ENCODE measurements at places on chromosomes 1 and 21. TPM values are rescaled to one million over a fixed set of nuclear protein-coding genes. Genes with fewer than 3 reads are reported as not detected.
A peak's percentile ranks its signal among the peaks of the same experiment; 100 is the strongest.

DNA sequence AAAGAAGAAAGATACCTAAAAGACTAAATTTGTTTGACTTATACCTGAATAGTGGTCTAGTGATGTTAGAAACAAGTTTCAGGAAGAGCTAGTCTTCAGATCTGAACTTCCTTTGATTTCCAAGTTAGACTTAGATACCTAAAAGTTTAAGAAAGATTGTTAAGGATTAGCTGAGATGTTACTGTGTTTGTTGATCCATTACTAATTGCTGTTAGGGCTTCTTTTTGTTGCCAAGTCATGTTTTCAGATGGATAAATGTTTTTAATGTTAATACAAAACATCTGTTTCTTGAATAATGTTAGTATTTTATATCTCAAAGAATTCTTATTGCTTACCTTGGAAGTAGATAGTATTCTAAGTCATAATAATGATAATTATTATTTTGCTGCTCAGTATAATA is 11.6 kb downstream of the GNAI3 start:
- H3K36me3 ChIP-seq, result peaks cover 1% of the 10 kb centered on the region
- DNase-seq, result no peak
- H3K4me3 ChIP-seq, result no peak overlapping the region
- no peak overlapping the region for H3K27ac ChIP-seq
- no peaks in the 10 kb centered on the region for H3K27me3 ChIP-seq

Gene SMPDL3B
- not detected for total RNA-seq

Gene SELE
- not detected for total RNA-seq

- no peak for DNase-seq
- no peaks in the 10 kb centered on the region for H3K4me1 ChIP-seq
- H3K27ac ChIP-seq, result no peak overlapping the region
- H3K4me3 ChIP-seq, result no peak overlapping the region
Measured at GRCh38 chr1:227913764-227914721, 33.7 kb downstream of the WNT9A start.

DNA sequence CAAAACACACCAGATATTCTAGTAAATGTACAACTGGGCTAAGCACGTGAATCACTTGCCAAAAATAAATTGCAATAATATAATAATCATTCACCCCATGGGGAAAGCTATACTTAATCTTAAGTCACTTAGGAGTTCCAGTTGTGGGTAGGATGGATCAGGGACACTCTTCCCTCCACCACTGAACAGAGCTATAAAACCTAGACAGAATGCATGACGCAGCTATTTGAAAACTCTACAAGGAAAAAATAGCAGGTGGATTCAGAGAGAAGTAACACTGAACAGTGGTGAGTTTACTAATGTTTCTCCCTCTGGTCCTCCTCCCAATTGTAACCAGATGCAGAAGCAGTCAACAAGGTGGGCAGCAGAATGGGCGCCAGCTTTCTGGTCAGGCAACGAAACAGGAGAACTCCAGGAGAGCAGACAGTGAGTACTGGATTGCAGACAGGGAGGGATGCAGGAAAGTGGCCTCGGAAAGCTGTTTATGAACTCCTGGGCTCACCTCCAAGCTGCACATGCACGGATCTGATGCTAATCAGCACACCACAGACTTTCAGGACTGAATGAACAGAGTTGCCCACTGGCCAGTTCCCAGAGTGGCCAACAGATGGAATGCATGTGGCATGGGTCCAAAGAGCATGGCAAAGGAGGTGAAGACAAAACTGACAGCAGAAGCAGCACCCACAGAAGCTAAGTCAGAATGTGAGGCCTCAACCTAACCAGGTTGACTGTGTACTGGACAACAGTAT is 41.4 kb downstream of the TARBP1 start:
- H3K27ac ChIP-seq, result no peak overlapping the region
- H3K36me3 ChIP-seq, result peaks cover under 1% of the 10 kb centered on the region
- H3K4me1 ChIP-seq, result no peaks in the 10 kb centered on the region
- no peak overlapping the region for H3K4me3 ChIP-seq
- H3K27me3 ChIP-seq, result no peaks in the 10 kb centered on the region

DNA sequence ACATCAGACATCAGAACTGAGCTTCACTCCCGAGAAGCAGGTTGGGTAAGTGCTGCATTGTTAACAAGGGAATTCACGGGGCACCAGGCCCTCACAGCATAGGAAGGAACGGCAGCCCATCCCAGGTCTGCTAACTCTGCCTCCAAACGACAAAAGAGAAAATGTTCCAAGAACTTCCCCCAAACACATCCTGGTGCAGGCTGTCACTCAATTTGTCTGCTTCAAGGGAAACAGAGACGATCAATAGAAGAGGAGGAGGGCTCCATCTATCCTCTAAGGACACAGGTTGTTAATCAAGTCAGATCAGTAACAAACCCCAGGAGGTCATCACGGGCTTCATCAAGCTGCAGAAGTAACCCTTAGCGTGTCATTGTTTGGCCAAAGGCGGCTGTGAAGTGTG is 3.5 kb upstream of the TSPEAR start:
- no peaks in the 10 kb centered on the region for H3K36me3 ChIP-seq
- no peak for DNase-seq
- H3K27me3 ChIP-seq, result peaks cover 61% of the 10 kb centered on the region
- H3K4me1 ChIP-seq, result no peaks in the 10 kb centered on the region
- H3K27ac ChIP-seq, result no peak overlapping the region

Gene RPE65
- under 0.01 TPM for total RNA-seq

- DNase-seq, result no peak
- peaks cover 2% of the 10 kb centered on the region for H3K27me3 ChIP-seq
- H3K36me3 ChIP-seq, result no peaks in the 10 kb centered on the region
- no peak overlapping the region for H3K27ac ChIP-seq
- no peaks in the 10 kb centered on the region for H3K4me1 ChIP-seq
Measured at GRCh38 chr1:230314142-230314470, 112.0 kb downstream of the PGBD5 start.

- no peaks in the 10 kb centered on the region for H3K36me3 ChIP-seq
- no peak overlapping the region for H3K27ac ChIP-seq
- no peaks in the 10 kb centered on the region for H3K4me1 ChIP-seq
- H3K4me3 ChIP-seq, result no peak overlapping the region
- DNase-seq, result no peak
Measured at GRCh38 chr21:30882866-30883597, 1.7 kb upstream of the KRTAP11-1 start.

Gene FAM72D
- 0.72 TPM for total RNA-seq

GRCh38 chr1:87398641-87399040 is 70.0 kb downstream of the LMO4 start:
- H3K4me1 ChIP-seq, result no peaks in the 10 kb centered on the region
- no peak overlapping the region for H3K27ac ChIP-seq
- DNase-seq, result peak; percentile 77
- no peaks in the 10 kb centered on the region for H3K27me3 ChIP-seq
- no peaks in the 10 kb centered on the region for H3K36me3 ChIP-seq

Gene SUSD4
- total RNA-seq, result 2.7 TPM

Gene SPATA6
- 2.2 TPM for total RNA-seq

DNA sequence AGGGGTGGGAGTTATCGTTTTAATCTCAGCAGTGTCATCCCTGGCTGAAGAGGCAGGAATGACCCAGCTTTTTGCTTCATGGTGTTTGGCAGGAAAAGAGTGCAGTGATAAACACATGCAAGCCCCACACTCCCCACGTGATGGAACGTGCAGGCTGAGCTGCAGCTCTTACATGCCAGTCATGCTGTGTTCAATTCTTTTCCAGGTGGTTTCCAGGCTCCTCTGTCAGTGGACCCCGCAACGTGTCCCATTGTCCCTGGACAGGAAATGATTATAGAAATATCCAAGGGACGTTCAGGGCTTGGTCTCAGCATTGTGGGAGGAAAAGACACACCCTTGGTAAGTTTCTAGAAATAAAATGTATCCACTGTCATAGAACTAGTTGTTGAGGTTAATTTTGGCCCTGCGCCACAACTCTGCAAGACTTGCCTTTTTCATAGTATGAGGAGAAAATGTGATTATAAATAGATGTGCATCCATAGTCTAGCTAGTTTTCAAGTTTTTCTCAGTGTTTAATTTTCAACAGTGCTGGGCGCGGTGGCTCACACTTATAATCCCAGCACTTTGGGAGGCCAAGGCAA is 110.2 kb upstream of the L1TD1 start:
- no peaks in the 10 kb centered on the region for H3K4me1 ChIP-seq
- H3K36me3 ChIP-seq, result no peaks in the 10 kb centered on the region
- H3K4me3 ChIP-seq, result no peak overlapping the region
- H3K27me3 ChIP-seq, result no peaks in the 10 kb centered on the region
- no peak for DNase-seq

DNA sequence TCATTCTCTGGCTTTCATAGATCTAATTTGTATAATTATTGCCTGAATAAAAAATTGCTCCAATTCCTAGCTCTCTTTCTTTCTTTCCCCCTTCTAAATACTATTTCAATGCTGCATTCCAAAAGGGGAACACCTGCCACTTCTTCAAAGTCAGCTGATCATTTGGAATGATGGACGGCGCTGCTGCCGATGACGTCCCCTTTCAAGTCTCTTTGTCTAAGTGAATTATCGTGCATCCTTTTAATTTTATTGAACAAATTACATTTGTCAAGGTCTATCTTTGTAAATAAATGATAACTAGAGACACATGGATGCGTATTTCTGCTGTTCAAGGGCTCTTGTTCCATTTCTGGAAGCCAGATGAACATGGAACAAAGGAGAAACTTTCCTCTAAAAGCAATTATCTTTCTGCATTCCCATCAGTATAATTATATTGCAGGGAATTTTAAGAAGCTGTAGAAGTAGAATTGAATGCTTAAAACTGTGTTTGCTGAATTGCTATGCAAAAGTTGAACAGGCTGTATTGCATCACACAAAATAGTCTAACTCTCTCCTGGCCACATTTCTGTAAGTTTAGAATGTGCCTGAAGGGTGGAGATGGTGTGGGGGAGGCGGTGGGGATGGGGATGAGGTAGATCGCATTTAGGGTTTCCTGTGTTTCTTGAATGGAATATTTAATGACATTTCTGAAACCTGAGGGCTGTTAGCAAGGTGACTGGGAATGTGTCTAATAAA is 191.9 kb upstream of the LMO4 start:
- no peaks in the 10 kb centered on the region for H3K36me3 ChIP-seq
- no peak for DNase-seq
- peaks cover 2% of the 10 kb centered on the region for H3K4me1 ChIP-seq
- peaks cover 2% of the 10 kb centered on the region for H3K27me3 ChIP-seq

DNA sequence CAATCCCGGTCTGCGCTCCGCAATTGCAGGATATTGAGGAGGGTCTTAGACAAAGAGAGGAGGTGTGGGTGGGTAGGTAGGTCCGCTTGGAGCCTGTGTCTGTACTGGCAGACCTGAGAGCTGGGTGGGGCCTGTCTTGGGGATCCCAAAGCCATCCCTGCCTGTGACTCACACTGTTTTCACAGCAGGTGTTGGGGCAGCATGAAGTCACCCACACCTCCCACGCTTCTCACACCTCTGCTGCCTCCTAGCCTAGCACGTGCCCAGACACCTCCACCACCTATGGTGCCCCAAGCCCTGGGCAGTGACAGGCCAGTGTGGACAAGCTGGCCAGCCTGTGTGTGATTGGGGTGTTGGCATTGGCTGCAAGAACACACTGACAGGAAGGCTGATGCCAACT is 65.7 kb upstream of the ECE1 start:
- H3K27me3 ChIP-seq, result peaks cover 4% of the 10 kb centered on the region
- no peaks in the 10 kb centered on the region for H3K36me3 ChIP-seq
- no peak overlapping the region for H3K27ac ChIP-seq

Gene S100A2
- 3.6 TPM for total RNA-seq

Gene TMPRSS15
- total RNA-seq, result not detected

Gene NFIA
- 2.2 TPM for total RNA-seq

GRCh38 chr1:61138921-61139774 is 56.8 kb downstream of the NFIA start:
- no peak overlapping the region for H3K27ac ChIP-seq
- H3K27me3 ChIP-seq, result no peaks in the 10 kb centered on the region
- H3K4me1 ChIP-seq, result peaks cover 3% of the 10 kb centered on the region
- DNase-seq, result peak; percentile 20
- H3K4me3 ChIP-seq, result no peak overlapping the region

Gene ROR1
- total RNA-seq, result 10.0 TPM
